ENCODE measurements at places on chromosomes 12 and 14.
A peak's percentile ranks its signal among the peaks of the same experiment; 100 is the strongest.

DNA sequence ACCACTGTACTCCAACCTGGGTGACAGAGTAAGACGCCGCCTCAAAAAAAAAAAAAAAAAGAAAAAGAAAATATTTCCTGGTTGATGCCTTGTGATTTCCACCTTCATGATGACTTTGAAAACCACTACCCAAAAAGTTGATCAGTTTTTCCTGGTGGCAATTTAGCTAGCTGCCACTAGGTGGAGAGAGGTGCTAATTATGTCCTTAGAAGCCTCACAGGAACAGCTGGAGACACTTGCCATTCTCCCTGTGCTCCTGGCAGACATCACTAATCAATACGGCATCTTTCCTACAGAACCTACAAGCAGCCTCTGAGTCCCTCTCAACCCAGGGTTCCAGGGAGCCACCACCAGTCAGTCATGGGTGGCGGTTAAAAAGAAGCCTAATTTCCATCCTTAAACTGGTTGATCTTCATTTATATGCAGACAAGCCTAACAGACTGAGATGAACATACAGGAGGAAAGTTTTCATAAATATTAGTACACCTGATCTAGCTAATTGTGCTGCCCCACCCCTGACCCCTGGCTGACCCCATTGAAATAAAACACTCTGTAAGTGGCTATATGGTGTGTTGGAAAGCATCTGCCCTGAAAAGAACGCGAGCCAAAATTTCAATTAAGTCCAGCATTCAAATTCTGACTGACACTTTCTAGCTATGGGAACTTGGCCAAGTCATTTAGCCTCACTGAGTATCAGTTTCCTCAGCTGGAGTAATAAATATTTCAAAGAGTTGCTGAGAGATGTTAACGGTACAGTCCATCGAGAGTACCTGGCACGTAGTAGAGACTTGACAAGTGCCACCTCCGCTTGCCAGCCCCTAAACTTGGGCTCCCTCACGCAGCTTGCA lies 6.2 kb upstream of the OAS1 start:
- peak; percentile 7 for DNase-seq

- no peak for DNase-seq
Observed at GRCh38 chr12:6853626-6854025, 1.7 kb downstream of the USP5 start.

DNA sequence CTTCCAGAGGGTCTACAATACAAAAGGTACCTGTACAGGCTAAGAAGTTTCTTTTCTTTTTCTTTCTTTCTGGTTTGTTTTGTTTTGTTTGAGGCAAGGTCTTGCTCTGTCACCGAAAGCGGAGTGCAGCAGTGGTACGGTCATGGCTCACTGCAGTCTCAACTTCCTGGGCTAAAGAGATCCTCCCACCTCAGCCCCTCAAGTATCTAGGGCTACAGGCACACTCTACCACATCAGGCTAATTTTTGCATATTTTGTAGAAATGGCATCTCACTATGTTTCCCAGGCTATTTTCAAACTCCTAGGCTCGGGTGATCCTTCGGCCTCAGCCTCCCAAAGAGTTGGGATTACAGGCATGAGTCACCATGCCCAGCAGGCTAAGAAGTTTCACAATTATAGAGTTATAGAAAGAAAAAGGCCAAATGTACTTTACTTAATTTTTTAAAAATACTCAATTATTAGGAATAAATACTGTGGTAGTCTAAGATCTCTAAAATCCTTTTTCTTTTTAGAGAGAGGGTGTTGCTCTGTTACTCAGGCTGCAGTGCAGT lies 3.0 kb upstream of the PIGH start:
- no peak for DNase-seq

- no peak for DNase-seq
Observed at GRCh38 chr12:66755727-66756395, 77.0 kb upstream of the GRIP1 start.

DNA sequence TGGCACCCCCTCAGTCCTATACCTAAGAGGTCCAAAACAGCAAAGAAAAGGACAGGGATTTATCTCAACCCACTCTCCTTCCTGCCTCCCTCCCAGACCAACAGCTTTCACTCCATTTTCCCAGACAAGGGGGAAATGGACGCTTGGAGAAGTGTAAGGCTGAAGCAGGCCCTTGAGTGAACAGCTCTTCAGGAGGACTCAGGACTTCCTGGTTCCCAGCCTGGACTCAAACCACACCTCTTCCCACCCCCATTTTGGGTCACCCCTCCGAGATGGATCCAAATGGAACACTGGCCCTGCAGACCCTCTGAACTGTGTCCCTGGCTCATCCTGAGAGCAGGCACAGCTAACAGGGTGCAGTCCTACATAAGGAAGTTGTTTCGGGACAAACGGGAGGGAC lies 2.7 kb downstream of the KMT2D start:
- DNase-seq = no peak

DNA sequence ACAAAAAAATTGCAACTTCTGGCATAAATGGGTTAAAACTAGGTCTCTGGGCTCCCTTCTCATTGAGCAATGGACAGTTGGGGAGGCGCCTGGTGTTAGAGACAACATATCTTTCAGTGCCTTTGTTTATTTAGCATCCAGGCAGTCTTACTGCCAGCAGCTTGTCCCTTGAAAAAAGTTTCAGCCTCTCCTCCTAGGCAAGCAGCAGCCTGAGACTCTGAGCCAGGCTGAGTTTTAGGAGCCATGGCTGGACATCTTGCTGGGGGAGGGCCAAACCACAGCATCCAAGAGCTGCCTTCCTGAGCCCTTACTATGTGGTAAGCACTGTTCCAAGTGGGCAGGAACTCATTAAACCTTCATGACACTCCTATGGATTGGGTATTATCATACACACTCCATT lies 10.1 kb upstream of the JDP2 start:
- DNase-seq = no peak

DNA sequence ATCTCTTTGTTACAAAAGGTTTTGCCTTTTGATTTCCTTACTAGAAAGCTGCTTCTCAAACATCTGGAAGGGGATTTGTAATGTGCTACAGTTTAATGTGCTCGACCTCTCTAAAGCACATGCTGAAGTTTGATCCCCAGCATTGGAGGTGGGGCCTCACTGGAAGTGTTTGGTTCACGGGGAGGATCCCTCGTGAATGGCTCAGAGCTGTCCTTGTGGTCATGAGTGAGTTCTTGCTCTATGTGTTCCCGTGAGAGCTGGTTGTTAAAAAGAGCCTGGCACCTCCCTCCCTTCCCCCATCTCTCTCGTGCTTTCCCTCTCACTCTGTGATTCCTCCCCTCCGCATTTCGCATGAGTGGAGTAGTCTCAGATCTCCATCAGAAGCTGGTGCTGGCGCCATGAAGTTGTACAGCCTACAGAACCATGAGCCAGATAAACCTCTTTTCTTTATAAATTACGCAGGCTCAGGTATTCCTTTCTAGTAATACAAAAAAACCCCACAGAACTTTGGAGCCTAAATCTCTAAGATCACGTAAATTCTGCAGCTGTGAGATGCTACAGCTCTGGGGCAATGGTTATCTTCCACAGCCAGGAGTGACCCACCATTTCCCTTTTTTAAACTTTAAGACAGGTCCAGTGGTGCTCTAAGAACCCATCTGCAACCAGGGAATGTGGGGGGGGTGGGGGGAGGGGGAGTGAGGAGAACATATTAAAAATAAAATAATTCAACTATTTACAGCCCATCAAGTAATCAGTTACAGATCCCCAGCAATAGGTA lies 214.4 kb downstream of the FOXN3 start:
- DNase-seq = no peak

- DNase-seq = no peak
Observed at GRCh38 chr12:18975933-18976332, 153.6 kb upstream of the PLEKHA5 start.

DNA sequence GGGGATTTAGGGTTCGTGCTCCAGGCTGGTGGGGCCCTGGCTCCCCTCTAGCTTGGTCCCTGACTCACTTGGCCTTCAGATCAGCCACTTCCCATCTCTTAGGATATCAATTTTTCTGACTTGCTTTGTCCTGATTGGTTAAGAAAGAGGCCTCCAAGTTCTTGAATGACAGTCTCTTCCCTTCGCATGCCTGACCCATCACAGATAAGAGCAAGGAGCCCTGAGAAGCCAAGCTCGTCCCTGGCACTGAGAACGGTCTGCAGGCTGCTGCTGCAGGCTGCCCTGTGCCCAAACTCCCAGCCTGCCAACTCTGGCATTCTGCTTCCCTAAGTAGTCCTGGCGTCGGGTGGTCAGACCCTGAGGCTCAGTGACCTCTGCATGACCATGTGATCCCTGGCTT lies 794 bp upstream of the LRTM2 start:
- no peak for DNase-seq

GRCh38 chr12:2583642-2584401 lies 210.9 kb upstream of the FKBP4 start:
- peak; percentile 6 for DNase-seq

DNA sequence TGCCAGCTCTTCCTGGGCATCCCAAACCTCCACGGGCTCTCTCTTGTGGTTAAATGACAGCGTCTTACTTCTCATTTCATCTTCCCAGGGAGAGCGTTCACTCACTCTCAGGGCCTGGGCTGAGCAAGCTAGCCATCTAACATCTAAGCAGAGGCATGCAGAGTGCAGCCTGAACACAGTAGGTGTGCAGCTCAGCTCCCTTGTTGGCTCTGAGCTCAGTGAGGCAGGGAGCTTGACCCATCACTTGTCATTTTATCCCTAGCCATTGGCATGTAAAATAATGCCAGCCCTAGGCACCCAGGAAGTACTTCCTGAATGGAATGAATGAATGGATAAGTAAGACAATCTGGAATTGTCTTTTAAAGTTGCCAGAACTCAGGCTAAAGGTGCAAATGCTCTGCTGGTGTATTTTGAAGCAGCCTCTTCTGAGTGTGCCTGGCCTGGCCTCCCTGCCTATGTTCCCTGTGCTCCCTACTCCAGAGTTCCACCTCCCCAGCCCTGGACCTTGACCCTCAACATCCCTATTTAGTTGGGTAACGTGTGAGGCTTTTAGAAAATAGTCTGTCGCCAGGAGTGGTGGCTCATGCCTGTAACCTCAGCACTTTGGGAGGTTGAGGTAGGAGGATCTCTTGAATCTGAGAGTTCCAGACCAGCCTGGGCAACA lies 9.5 kb upstream of the MEG3 start:
- no peak for DNase-seq

DNA sequence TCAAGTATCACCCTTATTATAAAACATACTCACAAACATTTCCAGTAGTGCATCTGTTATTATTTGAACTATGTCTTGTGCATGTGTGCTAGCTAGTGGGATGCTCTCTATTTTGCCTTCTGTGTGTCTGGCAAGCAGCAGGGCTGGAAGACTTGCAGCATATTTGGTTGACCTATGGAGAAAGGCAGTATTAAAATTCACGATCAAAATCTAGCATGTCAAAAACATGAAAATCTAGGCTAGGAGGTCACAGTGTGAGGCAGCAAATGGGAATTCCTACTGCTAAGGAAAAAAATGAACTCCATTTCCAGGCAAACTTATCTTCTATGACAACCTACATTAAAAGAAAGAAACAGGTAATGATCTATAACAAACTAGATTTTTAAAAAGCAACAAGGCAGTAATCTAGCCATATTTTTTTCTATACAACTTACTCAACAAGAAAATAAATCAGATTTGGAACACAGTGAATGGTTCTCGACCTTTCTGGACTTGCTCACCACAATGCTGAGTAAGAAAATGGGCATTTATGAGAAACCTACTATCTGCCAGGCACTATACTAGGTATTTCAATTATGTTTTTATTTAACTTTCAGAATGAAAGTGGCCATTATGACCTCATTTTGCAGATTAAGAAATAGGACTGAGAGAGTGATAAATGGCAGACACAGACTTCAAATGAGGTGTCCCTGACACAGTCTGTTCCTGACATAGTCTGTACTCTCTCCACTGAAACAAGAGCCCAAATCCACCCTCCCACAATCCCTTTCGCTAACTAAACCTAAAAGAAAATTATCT lies 96.8 kb downstream of the TXNDC16 start:
- no peak for DNase-seq

GRCh38 chr12:15701631-15702156 lies 87.5 kb downstream of the EPS8 start:
- no peak for DNase-seq

DNA sequence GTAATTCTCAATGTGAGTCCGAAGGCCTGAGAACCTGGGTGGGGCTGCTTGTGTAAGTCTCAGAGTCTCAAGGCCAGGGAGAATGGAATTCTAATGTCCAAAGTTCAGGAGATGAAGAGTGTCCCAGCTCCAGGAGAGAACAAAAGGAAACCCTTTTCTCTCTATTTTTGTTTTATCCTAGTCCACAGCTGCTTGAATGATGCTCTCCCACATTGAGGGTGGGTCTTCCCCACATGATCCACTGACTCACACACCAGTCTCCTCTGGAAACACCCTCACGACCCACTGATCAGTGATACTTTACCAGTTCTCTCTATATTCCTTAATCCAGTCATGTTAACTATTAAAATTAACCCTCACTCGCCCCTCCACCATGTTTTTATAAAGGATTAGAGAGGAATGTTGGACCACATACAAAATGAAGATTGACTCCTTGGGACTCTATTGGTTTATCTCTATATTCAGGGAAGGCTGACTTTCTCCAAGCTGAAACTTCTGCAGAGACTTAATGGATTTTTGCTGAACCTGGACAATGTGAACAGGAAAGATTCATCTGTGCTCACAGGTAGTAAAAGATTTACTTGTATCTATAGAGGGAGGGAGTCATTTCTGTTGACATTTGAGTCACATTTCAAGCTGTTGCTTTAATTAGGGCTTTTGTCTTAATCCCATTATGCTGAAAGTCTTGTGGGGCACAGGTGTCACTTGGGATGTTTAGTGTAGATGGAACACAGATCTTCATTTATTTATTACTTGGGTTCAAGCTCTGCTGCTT lies 1061.0 kb upstream of the TMEM132C start:
- no peak for DNase-seq

- DNase-seq = no peak
Observed at GRCh38 chr12:108176292-108176691, 47.2 kb downstream of the WSCD2 start.

DNA sequence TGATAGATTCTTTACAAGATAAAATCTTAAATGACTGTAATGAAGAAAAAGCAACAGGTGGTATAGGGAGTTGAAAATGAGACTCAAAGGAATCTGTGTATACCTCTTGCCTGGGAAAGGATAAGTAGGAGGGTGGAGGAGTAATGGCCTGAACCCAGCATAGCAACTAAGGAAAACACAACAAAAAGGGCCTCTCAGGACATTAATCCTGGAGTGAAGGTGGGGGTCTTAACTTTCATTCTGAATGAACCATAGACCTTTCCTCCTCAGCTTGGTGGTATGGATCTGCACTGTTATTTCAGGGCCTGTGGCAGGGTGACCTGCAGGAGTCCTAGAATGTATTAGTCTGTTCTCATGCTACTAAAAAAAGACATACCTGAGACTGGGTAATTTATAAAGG lies 185.6 kb downstream of the AKAP6 start:
- no peak for DNase-seq

- no peak for DNase-seq
Observed at GRCh38 chr12:27705263-27705662, 5.4 kb upstream of the MRPS35 start.

GRCh38 chr12:50188875-50189575 lies 21.9 kb upstream of the CERS5 start:
- no peak for DNase-seq

- DNase-seq = no peak
Observed at GRCh38 chr12:120131116-120131515, 14.6 kb upstream of the RAB35 start.

GRCh38 chr14:52730709-52731111 lies 744 bp downstream of the STYX start:
- no peak for DNase-seq
